ENCODE measurements at places on chromosomes 1 and 21.

GRCh38 chr1:19877821-19878636 is 4.2 kb upstream of the OTUD3 start:
- DNase-seq, result no peak

DNA sequence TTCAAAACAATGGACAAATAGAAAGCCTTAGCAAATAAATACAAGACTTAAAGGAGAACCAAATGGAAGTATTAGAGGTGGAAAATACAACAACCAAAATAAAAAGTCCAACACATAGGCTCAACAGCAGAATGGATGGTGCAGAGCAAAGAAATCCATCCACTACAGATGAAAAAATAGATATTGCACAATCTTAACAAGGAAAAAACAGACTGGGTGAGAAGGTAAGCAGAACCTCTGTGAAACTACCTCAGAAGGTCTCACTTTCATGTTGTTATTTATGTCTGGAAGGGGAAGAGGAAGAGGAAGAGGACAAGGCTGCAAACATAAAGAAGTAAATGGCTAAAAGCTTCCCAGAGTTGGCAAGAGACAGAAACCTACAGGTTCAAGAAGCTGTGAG is 158.7 kb upstream of the NBPF11 start:
- no peak for DNase-seq

- DNase-seq, result no peak
Observed at GRCh38 chr1:45863218-45863617, 59.8 kb downstream of the MAST2 start.

GRCh38 chr1:170623171-170623570 is 40.8 kb upstream of the PRRX1 start:
- DNase-seq, result no peak

GRCh38 chr21:36330904-36331303 is 10.9 kb downstream of the MORC3 start:
- DNase-seq, result peak; percentile 28

DNA sequence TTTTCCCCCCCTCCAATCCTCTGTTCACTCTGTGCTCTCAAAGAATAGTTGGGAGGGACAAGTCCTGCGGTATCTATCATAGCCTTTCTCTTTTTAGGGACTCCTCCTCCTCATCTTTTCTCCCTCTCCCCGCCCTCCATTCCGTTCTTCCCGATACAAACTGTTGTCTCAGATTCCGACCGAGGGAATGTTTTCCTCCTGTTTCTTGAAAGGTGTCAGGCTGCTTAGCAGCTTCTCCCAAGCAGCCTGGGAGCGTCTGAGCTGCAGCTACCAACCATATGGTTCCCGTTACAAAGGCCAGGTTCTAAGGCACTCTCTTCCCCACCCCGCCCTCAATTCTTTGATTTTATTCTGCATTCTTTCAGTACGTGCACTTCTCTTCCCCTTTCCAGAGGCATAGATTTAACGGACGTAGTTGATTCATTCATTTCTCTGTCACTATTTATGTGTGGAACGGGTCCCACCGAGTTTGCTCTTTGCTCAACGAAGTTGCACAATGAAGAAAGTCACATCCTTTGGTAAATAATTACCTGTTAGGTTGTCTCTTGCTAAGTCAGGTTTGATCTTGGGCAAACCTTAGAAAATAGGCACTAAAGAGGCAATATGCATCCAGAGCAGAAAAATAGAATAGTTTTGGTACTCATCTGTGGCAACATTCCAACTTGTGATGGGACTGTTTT is 2.8 kb downstream of the ADGRL2 start:
- DNase-seq, result no peak

GRCh38 chr1:91714867-91715381 is 171.0 kb downstream of the TGFBR3 start:
- no peak for DNase-seq

DNA sequence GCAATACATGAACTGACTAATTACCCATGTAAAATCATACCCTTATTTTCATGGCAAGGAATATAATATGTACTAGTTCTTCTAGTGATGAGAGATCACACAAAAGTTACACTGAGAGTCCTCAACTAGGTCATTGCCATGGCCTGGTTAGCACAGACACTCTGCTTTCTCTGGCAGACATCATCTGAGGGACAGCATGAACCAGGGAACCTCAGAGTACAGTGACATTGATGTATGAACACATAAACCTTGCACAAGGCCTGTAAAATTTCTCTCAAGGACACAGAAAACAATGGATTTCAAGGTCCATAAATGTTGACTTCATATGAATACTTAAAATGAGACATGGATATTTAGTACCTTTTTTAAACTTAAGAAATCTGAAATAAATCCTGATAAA is 108.8 kb upstream of the MAGI3 start:
- DNase-seq, result no peak

- DNase-seq, result peak; percentile 57
Observed at GRCh38 chr1:161185282-161185682, 8.0 kb upstream of the B4GALT3 start.

- DNase-seq, result no peak
Observed at GRCh38 chr1:15726508-15726907, 9.6 kb upstream of the SLC25A34 start.

DNA sequence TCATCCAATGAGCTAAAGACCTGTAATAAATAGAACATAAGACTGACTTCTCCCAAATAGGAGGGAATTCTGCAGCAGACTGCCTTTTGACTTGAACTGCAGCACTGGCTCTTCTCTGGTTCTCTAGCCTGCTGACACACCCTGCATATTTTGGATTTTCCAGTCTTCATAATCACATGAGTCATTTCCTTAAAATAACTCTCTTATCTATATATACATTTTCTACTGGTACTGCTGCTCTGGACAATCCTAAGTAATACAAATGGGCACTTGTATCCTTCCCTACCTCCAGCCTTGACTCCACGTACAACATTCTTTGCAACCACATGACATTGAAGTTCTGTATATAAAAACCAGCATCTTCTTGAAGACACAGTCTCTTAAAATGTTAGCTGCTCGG is 429.4 kb upstream of the TMPRSS15 start:
- no peak for DNase-seq

GRCh38 chr1:209363112-209363511 is 220.4 kb upstream of the CAMK1G start:
- DNase-seq, result no peak

GRCh38 chr1:55646181-55646580 is 431.0 kb upstream of the USP24 start:
- no peak for DNase-seq

GRCh38 chr1:180925471-180926051 is 12.9 kb downstream of the KIAA1614 start:
- DNase-seq, result no peak

GRCh38 chr1:37765916-37766664 is 1.2 kb upstream of the EPHA10 start:
- DNase-seq, result no peak

DNA sequence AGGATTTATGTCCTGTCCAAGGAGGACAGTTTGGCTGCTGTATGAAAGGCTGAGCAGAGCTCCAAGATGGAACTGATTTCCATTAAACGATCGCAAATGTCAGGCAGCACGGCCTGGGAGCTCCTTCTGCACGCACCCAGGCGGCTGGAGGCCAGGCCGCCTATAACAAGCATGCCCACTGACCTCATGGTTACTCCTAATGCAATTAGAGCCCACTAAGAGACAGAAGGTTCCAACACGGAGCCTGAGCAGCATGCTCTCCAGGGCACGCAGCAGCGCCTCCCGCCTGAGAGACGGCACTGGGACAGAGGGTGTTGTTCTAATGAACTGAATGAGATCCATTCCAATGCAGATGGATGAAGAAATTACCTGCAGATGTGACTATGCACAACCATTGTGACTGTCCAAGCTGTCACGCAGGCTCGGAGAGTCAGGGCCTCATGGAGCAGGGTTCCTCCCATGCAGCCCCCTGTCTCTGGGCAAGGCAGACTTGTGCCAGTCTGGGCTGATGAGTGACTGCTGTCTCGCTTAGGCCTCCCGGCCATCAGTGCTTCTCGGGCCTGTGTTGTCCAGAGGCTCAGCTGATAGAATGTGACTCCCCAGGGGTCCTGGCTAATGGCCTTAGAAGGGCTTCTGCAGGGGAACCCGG is 25.2 kb upstream of the CDCA8 start:
- no peak for DNase-seq

- DNase-seq, result no peak
Observed at GRCh38 chr1:232532901-232533300, 97.0 kb downstream of the SIPA1L2 start.

GRCh38 chr1:39529901-39530535 is 38.6 kb downstream of the BMP8A start:
- no peak for DNase-seq

DNA sequence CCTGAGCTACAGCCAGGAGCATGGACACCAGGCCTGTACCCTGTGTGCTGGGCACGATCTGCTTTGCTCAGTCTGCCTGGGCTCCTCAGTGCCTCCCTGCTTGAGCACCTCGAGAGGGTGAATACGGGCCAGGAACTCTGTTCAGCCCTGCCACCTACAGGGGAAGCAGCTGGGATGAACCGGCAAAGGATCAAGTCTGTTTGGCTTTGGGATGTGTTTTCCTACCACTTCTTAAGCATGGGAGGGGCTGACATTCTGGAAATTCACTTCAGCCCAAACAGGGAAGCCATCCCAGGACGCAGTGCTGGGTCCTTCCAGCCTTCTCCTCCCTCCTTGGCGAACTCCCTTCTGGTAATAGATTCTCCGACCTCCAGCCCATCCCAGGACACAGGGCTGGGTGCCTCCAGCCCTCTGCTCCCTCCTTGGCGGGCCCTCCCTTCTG is 55.8 kb upstream of the SELENON start:
- DNase-seq, result peak; percentile 43

- no peak for DNase-seq
Observed at GRCh38 chr1:113405573-113405972, 15.3 kb downstream of the MAGI3 start.

DNA sequence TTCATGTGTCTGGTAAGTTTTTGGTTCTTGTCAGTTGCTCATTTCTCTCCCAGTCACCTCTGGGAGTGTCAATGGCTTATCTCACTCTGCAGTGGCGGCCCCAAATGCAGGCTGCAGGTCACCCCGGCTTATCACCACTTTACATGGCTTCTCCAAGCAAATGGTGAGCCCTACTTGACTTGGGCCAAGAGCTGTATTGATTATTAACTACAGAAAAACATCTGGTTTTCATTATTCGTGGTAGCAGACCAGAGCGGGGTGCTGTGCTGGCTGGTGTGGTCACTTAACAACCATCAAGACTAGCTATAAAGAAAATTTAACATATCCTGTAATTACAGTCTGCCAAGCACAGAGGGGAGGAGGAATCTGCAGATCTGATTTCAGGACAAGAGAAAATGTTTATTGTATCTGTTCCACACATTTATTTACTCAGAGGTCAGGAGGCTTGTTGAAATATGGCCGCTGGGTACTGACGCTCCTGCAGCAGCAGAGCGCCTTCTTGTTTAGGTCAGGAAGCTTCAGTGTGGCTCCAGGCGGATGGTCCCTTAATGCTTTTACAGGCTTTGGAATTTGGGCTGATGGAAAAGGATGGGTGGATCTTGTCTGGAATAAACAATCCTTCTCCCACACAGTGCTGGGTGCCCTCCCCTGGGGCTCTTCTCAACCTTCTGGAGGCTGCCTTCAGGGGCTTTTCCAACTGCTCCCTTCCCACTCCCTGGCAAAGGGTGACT is 87.8 kb downstream of the HLX start:
- DNase-seq, result no peak

DNA sequence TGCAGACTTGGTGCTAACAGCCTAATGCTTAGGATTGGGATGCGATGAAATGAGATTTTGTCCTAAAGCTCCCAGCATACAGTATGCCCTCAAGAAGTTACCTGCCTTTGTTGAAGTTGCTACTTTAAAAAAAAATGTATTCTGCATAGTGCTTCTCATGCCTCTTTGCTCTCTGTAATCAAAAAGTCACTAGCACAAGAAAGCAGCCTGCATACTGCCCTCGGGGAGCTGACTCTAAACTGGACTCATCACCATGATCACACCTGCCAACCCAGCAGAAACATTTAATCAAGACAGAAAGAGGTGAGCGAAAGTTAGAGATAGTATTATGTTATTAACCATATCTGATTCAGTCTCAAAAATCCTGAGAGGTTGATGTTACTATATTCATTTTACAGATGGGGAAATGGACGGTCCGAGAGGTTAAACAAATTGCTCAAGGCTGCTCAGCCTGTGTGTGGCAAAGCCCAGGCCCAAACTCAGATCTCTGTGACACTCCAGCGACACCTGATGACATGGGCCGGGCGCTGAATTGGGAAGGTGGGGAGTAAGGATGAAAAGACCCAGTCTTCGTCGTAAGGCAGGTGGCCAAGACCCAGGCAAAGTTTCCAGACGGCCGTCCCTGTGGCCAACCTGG is 1.1 kb downstream of the BATF3 start:
- DNase-seq, result no peak

DNA sequence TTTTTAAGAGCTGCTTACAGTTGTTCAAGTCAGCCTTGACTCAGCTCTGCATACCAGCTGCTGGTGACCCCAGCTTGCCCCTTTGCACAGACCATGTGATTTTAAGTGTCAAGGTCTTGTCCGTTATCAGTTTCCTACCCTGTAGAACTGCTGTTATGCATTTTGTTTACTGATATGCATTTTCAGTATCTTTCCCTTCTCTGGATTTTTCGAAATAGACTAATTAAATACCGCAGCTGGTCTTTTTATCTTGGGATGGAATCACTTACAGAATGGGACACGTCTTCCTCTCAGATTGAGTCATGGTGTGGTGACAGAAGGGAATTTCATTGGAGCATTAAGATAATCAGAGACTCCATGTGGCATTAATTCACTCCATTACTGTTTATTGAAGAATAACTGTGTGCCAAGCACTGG is 145.6 kb downstream of the FMN2 start:
- no peak for DNase-seq

GRCh38 chr21:40809673-40810197 is 37.2 kb downstream of the DSCAM start:
- no peak for DNase-seq

- no peak for DNase-seq
Observed at GRCh38 chr1:234961456-234962339, 166.9 kb downstream of the TOMM20 start.

- DNase-seq, result no peak
Observed at GRCh38 chr1:19139711-19140110, 70.4 kb downstream of the UBR4 start.

GRCh38 chr1:40478276-40478675 is 1.2 kb downstream of the ZFP69 start:
- no peak for DNase-seq

DNA sequence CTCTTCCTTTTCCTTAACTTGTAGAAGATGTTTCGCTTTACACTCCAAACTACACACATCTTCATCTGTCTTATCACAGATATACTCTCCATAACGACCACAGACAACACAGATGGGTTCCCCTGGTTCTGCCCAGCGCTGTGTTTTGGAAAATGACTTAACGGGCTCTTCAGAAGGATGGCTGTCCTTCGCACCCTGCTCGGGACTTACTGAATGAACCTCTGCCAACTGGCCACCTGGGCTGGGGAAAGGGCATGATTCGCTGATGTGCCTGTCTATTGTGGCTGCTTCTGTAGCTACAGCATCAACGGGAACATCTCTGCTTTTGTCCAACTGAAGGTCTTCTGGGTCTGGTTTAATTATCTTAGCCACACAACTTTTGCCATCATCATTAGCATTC is 3.4 kb downstream of the DDX59 start:
- no peak for DNase-seq

- DNase-seq, result no peak
Observed at GRCh38 chr1:169081503-169082123, 24.9 kb upstream of the ATP1B1 start.
